Muscle of leg (tissue), 16 donors: ENCODE measurements at places on chromosomes 4 and X.

GRCh38 chr4:37970702-37971101, 10.5 kb downstream of the PTTG2 start:
- DNase-seq, result peak; percentile 42

DNA sequence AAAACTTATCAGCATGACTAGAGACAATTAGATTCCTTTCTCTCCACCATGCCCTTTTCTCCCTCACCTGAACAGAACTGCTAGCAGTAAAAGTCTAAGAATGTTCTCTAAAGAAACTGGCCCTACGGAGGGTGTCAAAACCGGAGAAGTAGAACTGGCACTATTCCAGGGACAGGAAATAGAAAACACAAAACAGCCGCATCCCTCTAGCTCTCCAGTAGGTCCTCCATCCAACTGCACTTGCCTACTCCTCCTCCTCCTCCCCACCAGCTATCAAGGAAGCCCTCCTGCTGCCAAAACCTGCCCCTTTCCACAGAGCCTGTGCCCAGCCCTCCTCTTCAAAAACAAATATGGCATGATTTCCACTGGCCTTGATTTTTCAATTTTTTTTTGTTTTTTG, 28.4 kb downstream of the FUNDC1 start:
- no peak for DNase-seq

DNA sequence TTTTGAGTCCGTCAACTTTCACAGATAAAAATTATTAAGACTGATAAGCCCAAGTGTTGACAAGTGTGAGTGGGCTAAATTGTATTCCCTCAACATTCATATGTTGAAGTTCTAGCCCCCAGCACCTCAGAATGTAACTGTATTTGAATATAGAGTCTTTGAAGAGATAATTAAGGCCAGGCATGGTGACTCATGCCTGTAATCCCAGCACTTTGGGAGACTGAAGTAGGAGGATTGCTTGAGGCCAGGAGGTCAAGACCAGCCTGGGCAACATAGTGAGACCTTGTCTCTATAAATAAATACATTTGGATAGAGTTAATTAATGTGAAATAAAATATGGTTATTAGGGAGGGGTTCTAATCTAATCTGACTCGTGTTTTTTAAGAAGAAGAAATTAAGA, 29.7 kb upstream of the SLC25A4 start:
- no peak for DNase-seq

GRCh38 chrX:27882695-27883094, 74.9 kb downstream of the MAGEB10 start:
- DNase-seq, result no peak

- DNase-seq, result no peak
Measured at GRCh38 chrX:136166221-136166855, 19.0 kb downstream of the FHL1 start.

DNA sequence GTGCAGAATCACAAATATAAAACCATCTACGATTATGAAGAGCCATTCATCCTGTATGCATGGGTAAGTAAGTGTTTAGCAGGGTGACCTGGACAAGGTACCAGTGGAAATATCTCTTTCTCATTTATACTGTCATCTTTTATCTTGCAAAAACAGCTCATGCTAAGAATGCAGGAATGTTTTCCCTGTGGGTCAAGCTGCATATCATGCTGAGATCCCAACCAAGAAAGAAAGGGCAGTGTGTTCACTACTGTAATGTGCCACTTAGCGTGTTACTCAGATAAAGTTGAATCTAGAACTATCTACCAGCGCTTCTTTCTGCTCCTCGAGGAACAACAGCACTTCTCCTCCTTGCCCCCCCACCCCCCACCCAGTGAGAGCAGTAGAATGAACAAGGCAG, 212.7 kb upstream of the TBL1X start:
- DNase-seq, result no peak

- no peak for DNase-seq
Measured at GRCh38 chrX:121036137-121036536, 11.3 kb upstream of the GLUD2 start.

GRCh38 chr4:13484749-13485221, 645 bp upstream of the RAB28 start:
- peak; percentile 41 for DNase-seq

DNA sequence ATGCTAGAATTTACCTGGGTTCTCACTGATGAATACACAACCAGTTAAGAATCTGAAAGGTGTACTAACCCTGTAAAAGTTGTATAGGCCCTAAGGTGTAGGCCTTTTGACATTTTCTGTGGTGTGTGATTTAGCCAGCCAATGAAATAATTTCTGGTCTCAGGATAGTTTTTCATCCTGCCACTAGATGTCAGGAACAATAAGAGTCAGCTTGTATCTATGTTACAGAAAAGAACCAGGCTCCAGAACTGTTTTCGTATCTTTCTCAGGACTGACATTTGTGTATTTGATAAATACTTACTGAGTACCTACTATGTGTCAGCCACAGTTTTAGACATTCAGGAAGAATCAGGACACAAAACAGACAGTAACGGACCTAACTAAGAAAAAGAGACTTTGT, 673.6 kb upstream of the TENM3 start:
- peak; percentile 59 for DNase-seq

DNA sequence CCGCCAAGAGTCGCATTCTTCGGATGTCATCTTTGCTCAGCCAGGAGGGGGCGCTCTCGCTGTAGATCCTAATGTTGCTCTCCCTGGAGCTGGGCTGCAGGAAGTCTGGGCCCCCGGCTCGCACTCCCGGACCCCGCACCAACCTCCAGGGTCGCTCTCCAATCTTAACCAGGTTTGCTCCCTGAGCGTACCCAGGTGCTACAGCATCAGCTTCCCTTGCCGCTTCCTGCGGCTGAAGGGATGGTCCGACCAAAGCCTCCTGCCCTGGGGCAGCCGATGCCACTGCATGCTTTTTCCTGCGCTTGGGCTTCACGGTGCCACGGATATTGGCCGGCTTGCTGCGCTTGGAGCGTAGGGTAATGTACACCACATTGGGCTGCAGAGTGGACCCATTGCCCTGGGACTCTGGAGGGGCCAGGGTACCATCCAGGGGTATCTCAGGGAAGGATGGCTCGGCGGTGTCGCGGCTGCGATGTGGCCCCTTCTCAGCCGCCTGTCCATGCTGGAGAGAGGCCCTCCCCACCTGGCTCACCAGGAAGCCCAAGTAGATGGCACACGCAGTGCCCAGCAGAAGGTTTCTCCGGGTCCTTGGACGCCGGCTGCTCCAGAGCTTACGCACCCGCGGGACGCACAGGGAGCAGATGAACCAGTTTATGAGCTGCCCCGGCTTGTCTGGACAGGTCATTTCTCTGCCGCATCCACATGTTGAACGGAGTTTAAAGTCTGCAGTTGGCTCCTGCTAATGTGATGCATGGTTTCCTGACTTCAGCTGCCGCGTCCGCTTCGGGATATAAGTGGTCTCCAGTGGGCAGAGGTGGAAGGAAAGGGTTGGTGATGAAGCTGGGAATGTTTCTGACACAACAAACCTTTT, 1.9 kb downstream of the GASK1B start:
- peak; percentile 68 for DNase-seq

GRCh38 chrX:12390301-12390700, 252.0 kb downstream of the FRMPD4 start:
- DNase-seq, result no peak

GRCh38 chr4:41448934-41449333, 89.0 kb upstream of the LIMCH1 start:
- DNase-seq, result peak; percentile 47

DNA sequence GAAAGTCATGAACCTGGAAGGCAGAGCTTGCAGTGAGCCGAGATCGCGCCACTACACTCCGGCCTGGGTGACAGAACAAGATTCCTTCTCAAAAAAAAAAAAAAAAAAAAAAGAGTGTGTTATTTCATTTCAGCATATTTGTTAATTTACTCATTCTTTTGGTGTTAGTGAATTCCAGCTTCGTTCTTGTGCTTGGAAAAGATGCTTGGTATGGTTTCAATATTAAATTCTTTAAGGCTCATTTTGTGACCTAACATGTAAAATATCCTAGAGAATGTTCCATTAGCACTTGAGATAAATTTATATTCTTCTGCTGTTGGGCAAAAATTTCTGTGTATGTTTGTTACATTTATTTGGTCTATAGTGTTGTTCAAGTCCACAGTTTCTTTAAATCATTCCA, 66.8 kb downstream of the SPIN3 start:
- no peak for DNase-seq

GRCh38 chr4:86586160-86586572, 7.9 kb upstream of the PTPN13 start:
- no peak for DNase-seq

GRCh38 chr4:15793506-15794363, 15.6 kb downstream of the CD38 start:
- DNase-seq, result no peak

- DNase-seq, result no peak
Measured at GRCh38 chr4:168059251-168059650, 33.1 kb upstream of the ANXA10 start.

GRCh38 chrX:28120072-28120471, 138.8 kb upstream of the DCAF8L1 start:
- DNase-seq, result no peak

- peak; percentile 5 for DNase-seq
Measured at GRCh38 chr4:105551965-105552746, at the start of gene ARHGEF38. ARHGEF38 (plus strand) TSS chr4:105552620; CDS start chr4:105552766, 146 bp downstream.

DNA sequence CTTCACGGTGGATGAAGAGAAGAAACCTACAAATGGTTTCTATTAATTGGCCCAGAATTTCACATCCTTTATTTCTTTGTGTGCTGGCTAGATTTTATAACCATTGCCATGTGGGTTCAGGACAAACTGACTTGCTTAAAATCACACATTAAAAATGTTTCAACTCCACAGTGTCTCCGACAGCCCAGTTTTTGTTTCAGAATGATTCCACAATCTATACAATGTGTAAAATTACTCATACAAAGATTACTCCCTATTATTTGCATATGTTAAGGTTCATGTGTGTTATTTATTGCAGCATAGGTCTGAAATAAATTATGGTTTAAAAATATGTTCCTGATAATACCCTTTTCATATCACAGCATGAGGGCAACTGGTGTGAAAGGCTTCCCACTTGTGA, 20.6 kb downstream of the DCHS2 start:
- DNase-seq, result no peak

- DNase-seq, result no peak
Measured at GRCh38 chr4:175411251-175411650, 400.8 kb downstream of the GPM6A start.

GRCh38 chrX:9677098-9677739, 88.4 kb downstream of the GPR143 start:
- DNase-seq, result peak; percentile 95

DNA sequence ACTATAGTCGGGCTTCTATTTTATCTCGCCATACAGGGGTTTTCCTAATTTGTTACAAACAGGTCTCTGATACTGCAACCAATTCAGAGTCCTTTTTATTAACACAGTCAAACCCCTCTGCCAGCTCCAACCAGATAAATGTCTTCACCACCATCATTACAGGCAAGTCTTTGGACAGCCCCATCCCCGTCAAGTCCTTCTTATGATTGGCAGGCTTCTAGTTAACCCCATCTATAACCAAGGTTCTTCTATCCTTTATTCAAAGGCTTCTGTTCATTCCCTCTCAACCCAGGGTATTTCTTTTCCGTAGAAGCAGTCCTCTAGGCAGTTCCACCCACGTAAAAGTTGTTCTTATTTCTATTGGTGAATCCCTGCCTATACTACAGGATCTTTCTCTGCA, 29.9 kb upstream of the FOXR2 start:
- DNase-seq, result no peak

DNA sequence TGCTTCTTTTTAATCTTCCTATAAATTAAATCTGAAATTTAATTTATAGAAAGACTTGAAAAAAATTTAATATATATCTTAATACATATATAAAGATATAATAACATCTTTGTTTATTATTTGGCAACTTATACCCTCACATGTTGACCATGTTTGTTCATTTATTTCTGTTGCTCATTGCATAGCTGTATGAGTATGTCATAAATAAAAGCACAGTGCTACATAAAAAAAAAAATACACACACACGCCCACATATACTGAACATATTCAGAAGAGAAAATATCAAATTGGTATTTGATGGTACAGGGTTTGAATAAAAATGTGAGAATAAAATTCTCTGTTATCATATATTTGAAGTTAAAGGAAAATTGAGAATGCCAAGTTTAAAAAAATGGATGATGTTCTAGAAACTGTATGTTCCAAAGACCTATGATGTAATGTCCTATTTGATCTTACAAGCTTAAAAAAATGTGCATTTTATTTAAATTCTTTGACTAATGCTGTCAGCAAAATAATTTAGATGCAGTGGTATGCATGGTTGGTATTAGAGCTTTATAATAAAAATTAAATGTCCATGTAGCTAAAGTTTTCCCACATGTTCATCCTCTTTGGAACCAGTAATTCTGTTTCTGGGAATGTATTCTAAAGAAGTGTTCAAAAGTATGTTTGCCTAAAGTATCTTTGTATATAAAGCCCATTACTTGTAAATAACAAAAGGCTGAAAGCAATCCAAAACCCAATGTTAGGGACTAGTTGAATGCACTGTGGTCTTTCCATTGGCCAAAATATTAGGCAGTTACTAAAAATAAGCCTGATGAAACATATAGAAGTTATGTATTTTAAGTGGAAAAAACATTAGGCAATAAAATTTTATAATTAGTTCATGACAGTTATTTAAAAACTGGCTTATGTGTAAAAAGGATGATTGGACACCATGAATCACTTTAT, 12.9 kb downstream of the TMEM184C start:
- peak; percentile 5 for DNase-seq

DNA sequence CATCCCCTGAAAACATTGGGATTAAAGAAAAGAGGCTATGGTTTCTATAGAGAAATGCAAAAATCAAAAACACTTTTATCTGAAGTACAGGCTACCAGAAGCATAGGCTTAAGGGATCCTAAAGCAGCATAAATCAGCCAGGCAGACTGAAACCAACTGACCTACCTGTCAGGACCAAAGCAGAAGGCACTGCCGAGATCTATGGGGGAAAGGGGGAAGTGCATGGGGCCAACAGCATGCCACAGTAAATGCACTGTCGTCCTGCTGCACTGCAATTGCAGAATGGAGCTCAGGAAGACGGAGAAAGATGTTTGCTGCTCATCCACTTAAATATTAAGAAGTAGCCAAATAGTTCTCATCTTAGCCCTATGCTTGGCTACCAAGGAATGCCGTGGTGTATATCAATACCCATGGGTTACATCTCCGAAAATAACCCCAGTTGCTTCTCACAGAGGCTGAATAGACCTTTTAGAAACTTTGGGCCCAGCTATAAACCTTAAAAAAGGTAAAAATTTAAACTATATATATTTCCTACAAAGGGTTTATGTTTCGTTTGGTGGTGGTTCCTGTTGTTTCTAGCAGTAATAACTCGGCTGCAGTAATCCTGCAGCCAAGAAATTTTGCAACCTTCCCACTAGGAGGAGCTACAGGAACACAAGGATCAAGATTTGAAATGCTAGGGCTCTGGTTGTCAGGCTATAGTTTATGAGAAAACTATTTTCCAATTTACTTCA, 312.2 kb upstream of the DIAPH2 start:
- DNase-seq, result peak; percentile 75

- no peak for DNase-seq
Measured at GRCh38 chrX:124260845-124261244, 71.6 kb upstream of the TEX13D start.

- peak; percentile 26 for DNase-seq
Measured at GRCh38 chrX:1076871-1077651, 135.4 kb downstream of the CRLF2 start.

GRCh38 chr4:97104666-97105065, 1038.6 kb downstream of the STPG2 start:
- no peak for DNase-seq

- no peak for DNase-seq
Measured at GRCh38 chrX:45348296-45348695, 147.6 kb upstream of the DIPK2B start.

GRCh38 chr4:118114720-118115119, 80.4 kb downstream of the NDST3 start:
- DNase-seq, result no peak
